ENCODE measurements at places on chromosomes 11 and 22.
A peak's percentile ranks its signal among the peaks of the same experiment; 100 is the strongest.

- no peak for DNase-seq
These were observed 53.6 kb downstream of the LRRC32 start for GRCh38 chr11:76616676-76617552.

GRCh38 chr11:76623884-76624419 is 46.6 kb downstream of the LRRC32 start:
- DNase-seq = no peak

- no peak for DNase-seq
These were observed 60.9 kb upstream of the TOP3B start for GRCh38 chr22:22043296-22044078.

DNA sequence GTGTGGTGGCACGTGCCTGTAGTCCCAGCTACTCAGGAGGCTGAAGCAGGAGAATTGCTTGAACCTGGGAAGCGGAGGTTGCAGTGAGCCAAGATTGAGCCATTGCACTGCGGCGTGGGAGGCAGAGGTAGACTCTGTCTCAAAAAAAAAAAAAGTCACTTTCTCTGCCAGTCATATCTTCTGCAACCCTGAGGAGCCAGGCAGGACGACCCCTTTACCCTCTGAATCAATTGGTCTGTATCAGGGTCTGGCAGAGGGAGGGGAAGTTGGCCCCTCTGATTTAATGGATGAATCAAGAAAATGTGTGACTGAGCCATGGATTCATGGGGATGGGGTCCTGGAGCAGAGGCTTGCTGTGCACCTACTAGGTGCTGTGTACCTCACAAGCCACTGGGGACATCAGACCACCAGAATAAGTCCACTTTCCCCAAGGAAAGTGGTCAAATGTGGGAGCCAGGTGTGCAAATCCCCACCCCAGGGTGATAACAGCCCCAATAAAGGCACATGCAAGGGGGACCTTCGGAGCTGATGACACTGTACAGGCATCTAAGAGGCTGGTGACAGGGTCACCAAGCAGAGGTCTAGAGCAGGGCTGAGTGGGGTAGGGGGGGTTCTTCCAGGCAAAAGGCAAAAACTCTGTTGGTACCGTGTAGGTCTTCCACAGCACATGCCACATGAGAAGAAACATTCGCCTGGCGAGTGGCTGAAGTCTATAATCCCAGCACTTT is 29.0 kb downstream of the TXN2 start:
- DNase-seq = no peak

DNA sequence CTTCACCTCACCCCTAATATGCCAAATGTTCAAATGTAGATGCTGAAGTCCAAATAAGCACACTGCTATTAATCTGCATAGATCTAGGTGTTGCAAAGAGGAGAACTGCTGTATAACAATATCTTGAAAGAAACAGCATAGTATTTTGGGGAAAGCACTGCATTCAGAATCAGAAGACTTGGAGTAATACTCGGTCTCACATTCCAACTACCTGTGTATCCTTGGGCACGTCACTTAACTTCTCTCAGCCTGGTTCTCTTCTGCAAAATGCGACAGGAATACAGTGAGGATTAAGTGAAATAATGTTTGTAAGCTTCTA is 332 bp upstream of the HMGXB4 start:
- DNase-seq = no peak

- no peak for DNase-seq
These were observed 13.9 kb downstream of the IL17REL start for GRCh38 chr22:49998718-49999062.

DNA sequence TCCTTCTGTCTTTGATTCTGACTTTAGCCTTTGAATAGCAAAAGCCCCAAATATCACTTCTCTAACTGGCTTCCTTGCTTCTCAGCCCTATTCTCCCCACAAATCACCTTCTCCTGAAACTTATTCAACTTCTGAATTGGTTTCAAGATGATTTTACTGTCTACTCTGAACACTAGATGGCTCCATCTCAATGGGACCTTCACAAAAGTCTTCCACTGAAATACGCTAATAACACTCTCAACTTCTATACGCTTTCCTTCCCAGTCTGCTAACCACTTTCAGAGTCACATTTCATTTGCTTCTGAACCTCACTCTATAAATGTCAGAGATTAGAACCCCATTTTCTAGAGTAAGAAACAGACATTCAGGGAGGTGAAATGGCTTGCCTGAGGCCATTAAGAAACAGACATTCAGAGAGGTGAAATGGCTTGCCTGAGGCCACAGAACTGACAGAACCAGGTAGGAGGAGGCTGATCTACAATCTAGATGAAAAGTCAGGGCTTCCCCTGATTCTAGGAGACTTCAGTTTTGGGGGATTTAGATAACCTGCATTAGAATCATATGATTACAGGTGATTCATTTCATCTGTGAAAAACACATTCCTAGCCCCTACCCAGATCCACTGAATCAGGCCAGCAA is 20.6 kb downstream of the MORC2 start:
- peak; percentile 59 for DNase-seq

DNA sequence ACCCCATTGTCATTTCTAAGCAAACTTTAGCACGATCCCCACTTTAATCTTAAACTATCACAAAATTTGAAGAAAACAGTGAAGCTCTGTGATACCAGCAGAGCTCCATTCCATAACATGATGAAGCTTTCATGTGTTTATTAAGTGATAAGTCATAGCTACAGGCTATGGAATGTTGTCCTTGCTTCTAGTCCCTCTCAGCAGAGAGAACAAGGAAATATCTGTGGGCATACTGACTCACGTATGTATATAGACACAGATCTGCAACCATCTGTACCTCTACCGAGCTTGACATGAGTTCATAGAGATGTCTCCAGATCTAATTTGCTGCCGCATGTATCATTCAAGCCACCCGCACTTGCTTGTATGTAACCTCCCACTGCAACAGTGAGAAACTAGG is 588.9 kb downstream of the ETS1 start:
- no peak for DNase-seq

- DNase-seq = no peak
These were observed 19.4 kb upstream of the MS4A6E start for GRCh38 chr11:60307507-60308195.

GRCh38 chr11:117799634-117800033 is 2.6 kb upstream of the DSCAML1 start:
- DNase-seq = no peak

DNA sequence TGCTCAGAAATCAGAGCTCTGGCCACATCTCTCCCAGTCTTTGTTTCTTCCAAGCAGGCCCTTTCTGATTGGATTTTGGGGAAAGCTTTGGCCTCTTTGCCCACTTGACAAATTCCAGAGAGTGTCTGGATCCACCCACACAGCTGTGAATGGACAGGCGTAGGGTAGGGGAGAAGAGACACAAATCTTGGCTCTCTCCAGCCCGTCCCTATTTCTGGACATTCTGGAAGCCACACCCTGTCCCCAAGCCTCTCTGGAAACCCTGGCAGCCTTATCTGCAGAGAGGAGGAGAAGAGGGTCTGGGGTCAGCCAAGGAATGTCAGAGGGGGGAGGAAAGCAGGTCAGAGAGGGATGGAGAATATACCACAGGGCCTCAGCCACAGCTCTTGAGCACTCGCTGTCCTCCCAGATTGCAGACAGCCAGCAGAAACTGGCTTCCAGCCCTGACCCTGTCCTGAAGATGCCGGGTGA is 59.5 kb upstream of the WNT11 start:
- DNase-seq = no peak

DNA sequence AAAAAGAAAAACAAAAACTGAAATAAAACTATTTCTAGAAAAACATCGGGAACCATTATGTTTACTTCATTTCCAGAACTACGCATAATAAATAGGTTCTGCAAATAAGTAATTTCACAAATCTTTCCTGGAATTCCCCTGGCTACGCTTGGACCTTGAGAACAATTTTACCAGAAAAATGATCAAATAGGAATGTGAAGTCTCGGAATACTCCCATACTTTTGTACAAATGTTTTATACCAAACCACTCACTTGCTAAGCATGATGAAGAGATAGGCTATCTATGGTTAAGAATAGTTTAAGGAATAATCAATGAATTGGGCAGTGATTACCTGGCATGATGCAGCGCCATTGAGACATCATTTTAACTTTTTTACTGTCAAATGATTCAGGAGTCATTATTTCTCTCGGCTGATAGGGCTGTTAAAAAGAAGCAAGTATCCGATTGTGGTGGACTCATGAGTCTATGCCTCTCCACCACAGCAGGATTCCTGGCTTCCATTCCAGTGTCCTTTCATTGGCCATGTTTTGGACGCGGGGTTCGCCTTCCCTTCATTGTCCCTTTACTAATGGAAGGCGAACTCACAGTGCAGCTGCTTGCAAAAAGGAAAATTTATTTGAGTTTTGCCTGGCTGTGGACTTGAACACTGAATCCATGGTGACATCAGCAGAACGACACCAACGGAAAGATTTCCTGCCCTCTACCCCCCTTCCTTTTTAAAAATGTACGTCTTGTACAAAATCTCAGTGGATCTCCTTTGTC is 39.9 kb upstream of the BLID start:
- peak; percentile 29 for DNase-seq
